Stimulated activated CD8-positive, alpha-beta memory T cell treated with anti-CD3 and anti-CD28 coated beads, Interleukin-7, amount 100 ng/mL, for 1 hour (primary cell): ENCODE measurements at places on chromosomes 13 and 19.

DNA sequence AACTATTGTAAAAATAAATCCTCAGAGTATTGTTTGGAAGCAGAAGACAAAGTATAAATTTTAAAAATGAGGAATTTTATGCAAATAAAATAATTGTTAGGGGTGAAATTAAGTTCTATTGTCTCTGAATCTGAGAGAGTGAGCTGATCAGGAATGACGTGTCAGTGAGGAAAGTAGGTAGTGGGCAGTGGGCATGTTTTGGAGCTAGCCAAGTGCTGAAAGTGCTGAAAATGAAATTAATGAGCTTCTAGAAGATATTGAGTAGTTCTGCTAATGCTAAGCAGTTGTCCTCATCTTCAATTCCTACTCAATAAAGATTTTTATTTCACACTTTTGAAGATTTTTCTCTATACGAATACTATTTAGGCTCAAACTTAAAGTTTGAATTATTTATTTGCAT, 1167.8 kb upstream of the PCDH20 start:
- no peak for DNase-seq

DNA sequence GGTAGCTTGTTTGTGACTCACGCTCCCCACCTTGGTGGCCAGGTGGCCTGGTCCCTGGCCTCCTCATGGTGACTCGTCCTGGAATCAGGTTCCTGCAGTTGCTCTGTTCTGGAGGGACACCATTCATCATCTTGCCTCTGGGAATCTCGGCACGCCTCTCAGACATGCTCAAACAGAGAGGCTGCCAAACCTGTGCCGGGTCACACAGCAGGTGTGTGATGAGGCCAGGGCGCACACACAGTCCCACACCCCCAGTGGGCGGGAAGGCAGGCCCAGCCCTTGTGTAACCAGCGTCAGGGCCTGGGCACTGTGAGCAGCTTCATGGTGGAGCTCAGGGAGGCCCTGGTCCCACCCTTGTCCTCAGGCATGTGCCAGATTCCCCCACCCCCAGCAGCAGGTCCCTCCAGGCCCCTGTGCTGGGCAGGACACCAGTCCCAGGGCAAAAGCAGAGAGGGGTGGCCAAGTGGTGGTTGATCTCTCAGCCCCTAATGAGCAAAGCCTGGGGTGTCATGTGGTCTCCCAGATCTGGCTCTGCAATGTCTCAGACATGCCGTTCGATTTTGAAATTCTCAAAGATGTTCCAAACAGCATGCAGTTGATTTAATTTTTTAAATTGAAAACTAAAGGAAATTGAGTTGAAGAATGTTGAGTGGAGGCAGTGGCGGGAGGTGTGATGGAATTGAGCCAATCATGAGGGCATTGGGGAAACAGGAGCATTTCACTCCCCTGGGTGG, 12.1 kb downstream of the CEBPA start:
- no peak for DNase-seq

DNA sequence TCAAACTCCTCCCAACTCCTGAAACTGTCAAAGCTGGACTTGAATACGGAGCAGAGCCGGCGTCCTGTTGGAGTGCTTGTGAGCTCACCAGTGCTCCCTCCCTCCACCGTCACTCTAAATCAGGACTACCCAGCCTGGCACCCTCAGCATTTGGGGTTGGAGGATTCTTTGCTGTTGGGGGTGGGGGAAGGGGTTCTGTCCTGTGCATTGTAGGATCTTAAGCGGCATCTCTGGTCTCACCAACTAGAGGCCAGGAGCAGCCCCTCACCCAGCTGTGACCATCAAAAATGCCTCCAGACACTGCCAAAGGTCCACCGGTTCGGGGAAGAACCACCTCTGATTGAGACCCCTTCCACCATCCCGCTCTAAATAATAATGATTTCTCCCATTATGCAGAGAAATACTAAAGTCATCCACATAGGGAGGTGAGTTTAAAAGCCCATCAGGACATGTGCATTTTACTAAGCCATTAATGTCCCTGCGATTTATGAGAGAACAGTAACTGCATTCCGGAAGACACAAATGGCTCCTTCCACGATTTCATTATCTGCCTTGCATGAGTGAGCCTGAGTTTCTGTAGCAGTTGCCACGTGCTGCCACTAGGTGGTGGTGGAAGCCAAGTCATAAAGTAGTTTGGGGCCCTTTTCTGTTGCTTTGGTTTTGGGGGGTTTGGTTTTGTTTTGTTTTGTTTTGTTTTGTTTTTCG, 16.1 kb upstream of the USP29 start:
- DNase-seq, result peak; percentile 19

DNA sequence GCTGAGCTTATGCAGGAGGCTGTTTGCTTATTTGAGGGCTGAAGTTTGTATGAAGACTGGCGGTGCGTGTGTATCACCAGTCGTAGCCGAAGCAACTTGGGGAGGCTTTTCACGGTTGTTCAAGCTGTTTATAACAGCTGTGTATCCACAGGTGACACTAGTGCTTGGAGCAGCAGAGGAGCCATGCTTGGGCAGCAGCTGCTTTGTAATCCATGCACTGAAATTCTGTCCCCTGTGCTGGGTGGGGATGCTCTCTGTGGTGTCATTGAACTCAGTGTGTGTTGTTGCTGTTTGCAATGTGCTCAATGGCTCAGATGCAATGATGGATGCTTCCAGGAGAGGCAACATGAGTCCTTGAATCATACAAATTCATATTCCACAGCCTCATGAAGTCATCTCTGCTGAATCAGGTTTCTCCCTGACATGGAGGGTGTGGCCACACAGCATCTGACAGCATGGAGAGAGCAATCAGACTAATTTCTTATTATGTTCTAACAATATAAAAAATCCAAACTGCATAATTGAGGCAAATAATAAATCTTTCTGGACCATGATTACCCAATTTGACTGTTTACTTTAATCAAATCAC, 18.8 kb upstream of the GTF3A start:
- DNase-seq, result no peak

- DNase-seq, result no peak
Observed at GRCh38 chr19:17394891-17395415, 957 bp upstream of the CCDC194 start.

DNA sequence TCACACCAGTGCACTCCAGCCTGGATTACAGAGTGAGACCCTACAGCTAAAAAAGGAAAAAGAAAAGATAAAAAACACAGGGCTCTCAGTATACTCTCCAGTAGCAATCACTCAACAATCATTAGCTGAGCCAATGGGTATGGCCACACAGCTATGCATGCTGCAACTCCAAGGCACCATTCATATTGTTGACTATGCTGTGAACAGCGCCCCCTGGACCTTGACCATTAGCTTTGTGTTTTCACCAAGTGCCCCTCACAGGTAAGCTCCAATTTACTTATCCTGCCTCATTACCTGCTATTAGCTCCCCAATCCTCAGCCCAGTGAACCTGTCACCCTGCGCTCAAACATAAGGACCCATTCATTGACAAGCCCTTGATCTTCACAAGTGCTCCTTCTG, 35.8 kb downstream of the ZIC5 start:
- DNase-seq, result no peak

DNA sequence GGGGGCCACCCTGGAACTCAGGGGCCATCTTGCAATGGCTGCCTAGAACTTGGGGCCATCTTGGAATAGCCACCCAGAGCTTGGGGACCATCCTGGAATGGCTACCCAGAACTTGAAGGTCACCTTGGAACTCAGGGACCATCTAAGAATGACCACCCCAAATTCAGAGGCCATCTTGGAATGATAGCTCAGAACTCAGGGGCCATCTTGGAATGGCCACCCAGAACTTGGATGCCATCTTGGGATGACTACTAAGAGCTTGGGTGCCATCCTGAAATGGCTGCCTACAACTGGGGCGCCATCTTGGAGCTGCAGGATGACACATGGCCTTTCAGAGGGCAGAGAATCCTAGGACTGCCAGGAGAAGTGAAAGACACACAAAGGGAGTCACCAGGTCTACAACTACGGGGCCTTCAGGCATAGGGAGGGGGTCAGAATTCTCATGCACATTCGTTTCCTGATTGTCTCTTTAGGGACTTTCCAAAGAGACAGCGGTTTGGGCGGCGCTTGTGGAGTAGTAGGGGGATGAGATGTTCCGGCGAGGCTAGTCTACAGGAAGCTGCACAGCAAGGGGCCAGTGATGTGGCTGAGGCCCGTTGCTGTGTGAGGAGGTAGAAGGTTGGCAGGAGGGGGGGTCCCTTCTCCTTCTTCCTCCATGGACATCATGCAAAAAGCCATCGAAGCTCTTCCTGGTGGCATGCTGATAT, 125.0 kb downstream of the IER2 start:
- no peak for DNase-seq

GRCh38 chr13:77374786-77375185, 47.9 kb upstream of the MYCBP2 start:
- DNase-seq, result no peak

GRCh38 chr19:23509686-23510450, 114.6 kb upstream of the ZNF91 start:
- DNase-seq, result no peak

DNA sequence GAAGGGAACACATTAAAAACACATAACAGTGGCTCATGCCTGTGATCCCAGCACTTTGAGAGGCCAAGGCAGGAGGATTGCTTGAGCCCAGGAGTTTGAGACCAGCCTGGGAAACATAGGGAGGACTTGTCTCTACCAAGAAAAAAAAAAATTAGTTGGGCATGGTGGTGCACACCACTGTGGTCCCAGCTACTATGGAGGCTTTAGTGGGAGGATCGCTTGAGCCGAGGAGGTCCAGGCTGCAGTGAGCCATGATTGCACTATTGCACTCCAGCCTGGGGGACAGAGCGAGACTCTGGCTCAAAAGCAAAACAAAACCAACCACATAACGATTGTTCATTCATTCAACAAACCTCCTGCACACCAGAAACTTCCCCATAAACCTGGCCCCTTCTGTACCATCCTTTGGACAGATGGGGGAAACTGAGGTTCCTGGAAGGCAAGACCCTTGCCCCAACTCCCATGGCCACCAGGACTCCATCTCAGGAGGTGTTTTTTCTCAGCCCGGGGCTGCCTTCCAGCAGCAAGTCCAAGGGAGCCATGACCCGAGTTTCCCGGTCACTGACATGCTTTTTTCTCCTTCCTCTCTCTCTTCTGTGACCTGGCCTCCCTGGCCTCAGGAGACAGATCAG, 4.3 kb downstream of the FOSB start:
- no peak for DNase-seq

GRCh38 chr13:63449550-63449949, 2033.9 kb upstream of the PCDH20 start:
- no peak for DNase-seq

DNA sequence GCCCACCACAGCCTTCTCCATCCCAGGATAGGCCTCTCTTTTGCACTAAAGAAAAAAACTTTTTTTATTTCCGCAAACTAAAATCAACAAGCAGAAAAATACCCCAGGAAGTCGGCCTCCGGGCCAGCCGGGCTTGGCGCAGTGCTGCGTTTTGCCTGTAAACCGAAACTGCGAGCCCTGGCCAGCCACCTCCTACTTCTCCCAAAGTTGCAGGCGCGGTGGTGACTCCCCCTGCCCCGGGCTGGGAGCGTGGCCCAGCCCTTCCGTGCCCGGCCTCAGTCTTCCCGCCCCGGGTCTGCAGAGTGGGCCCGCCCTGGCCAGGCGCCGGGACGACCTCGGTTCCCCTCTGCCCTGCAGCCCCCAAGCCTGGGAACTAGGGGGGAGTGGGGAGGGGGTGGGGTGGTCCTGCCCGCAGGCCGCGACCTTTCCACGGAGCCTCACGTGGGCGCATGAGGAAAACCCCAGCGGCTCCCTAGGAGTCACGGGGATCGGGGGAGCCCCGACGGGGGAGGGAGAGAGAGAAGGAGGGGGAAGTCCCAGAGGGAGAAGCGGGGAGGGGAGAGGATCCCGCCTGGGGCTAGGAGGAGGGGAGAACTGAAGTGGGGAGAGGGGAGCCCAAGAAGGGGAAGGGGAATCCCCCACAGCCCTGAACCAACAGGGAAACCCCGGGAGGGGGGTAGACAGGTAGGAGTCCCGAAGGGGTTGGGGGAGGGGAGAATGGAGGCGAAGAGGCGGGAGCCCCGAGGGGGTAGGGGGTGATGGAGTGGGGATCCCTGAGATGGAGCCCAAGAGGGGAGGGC, 3.0 kb downstream of the GADD45B start:
- DNase-seq, result peak; percentile 32

- DNase-seq, result no peak
Observed at GRCh38 chr13:109900741-109901140, 114.4 kb upstream of the IRS2 start.

GRCh38 chr13:111903143-111903542, 163.8 kb upstream of the SOX1 start:
- no peak for DNase-seq

DNA sequence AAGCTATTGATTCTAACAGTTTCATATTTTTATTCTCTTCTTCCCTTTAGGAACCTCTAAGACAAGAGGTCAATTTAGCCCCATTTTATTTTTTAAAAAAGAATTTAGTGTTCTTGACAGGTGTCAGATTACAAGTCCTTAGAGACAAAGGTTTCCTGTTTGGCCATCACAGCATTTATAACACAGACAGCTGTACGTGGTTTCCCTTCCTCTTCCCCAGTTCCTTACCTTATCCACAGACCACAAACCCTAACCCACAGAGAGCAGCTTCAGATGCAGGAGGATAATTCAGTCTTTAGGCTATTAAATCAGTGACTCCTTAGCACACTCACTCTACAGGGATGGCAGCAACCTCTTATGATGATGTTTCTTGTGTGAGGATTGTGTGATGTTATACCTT, 1210.1 kb downstream of the DIAPH3 start:
- no peak for DNase-seq

- DNase-seq, result no peak
Observed at GRCh38 chr13:32045982-32046785, 14.6 kb downstream of the FRY start.

DNA sequence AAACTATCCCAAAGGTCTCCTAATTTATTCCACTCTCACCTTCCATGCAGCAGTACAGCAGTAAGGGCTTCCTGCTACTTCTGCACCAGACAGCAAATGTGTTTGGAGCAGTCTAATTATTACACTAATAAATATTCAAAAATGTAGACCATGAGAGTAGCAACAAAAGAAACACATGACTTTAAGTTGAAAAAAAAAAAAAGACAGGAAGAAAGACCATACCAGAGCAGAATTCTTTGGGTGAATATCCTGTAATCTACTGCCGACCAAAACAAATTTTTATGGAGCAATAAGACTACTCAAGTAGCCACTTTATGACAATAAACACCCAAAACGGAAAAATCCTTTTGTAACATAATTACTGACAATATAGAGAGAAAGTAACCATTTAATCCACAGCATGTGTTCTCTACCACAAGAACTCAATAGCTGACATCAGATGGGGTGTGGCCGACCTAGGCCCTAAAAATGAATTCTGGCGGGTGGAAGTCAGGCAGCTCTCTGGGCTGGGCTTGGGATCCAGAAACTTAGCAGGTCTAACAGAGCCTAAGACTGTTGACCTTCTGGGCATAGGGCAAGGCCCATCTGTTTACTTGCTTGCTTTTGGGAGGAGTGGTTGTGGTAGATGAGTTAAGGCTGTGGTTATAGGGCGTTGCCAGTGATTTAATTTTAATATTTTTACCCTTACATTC, 4.6 kb downstream of the KLF12 start:
- no peak for DNase-seq
